A673 (cell line): ENCODE measurements at places on chromosomes 7 and 10.

- no peak overlapping the region for H3K27ac ChIP-seq
- H3K4me1 ChIP-seq, result no peaks in the 10 kb centered on the region
- H3K36me3 ChIP-seq, result no peaks in the 10 kb centered on the region
- H3K27me3 ChIP-seq, result no peaks in the 10 kb centered on the region
- no peak overlapping the region for H3K4me3 ChIP-seq
- DNase-seq, result no peak
Measured at GRCh38 chr7:28169230-28169629, 11.4 kb downstream of the JAZF1 start.

DNA sequence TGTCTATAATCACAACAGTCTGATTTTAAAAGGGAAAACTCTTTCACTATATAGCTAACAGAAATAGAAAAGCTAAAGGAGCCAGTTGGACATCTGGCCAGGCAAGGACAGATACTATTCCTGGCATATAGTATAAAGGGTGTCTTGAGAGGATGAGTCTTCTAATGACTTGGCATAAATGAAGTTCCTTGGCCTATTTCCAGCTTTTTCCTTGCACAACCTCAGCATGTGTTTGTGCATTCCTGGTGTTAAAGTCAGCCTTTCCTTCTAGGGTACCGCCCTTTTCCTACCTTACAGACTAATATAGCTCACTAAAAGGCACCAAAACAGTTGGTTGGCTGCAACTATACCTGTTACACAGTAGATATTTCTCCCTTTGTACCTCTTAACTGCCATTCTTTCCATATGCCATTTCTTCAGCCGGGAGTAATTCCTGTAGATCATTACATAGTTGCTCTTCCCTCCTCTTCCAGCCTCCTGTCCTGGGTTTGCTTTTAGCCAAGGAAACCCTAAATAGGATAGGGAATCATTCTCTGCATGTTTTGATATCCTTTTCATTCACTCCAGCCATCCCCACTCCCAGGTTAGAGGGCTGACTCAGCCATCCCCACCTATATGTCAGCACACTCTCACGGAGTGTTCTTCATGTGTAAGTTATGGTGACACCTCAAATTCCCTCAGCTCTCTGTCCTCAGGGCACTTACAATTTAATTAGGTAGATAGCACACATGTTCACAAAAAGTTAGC is 102.1 kb upstream of the MDFIC start:
- no peak overlapping the region for H3K4me3 ChIP-seq
- H3K4me1 ChIP-seq, result no peaks in the 10 kb centered on the region
- H3K27me3 ChIP-seq, result no peaks in the 10 kb centered on the region
- no peaks in the 10 kb centered on the region for H3K36me3 ChIP-seq
- DNase-seq, result peak; percentile 59

DNA sequence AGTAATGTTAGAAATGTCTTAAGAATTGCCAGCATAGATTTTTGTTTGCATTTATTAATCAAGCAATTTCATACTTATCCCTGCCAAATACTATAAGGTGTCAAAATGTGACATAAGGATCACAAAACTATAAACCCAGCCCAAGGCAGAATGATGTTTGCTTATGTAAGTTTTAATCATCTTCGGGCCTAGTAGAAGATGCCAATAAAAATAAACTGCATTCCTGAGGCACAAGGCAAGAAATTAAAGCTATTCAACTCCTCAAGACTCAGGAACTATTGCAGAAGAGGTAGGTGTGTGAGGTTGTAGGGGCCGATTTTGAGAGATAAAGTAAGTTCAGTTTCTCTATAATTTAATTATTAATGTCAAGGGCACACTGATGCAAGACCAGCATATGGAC is 189.4 kb upstream of the AHR start:
- no peaks in the 10 kb centered on the region for H3K27me3 ChIP-seq
- no peaks in the 10 kb centered on the region for H3K36me3 ChIP-seq
- no peak overlapping the region for H3K4me3 ChIP-seq
- H3K4me1 ChIP-seq, result no peaks in the 10 kb centered on the region

GRCh38 chr10:36026656-36027390 is 384.7 kb upstream of the FZD8 start:
- no peak for DNase-seq
- no peak overlapping the region for H3K4me3 ChIP-seq
- H3K27me3 ChIP-seq, result no peaks in the 10 kb centered on the region
- H3K27ac ChIP-seq, result no peak overlapping the region
- no peaks in the 10 kb centered on the region for H3K4me1 ChIP-seq
- no peaks in the 10 kb centered on the region for H3K36me3 ChIP-seq
